ENCODE measurements at places on chromosomes 6 and 20.

GRCh38 chr6:10397756-10398445, 17.0 kb downstream of the TFAP2A start:
- DNase-seq: no peak

- DNase-seq: peak; percentile 55
These were observed 114.8 kb upstream of the CD93 start for GRCh38 chr20:23200914-23201313.

DNA sequence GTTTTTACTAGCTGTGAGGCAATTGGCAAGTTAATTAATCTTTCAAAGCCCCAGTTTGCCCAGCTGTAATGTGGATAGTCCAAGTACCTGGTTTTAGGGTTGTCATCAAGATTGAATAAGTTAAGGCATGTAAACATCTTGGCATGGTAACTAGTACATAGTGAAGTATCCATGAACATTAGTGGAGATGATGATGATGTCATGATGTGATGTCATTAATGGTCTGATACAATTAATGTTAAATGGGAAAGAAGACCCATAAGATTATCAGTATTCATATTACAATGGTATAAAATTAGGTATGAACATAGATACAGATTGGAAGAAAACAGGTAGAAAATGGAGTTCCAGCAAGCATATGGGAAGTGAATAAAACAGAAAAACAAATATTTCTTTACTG, 5.3 kb downstream of the EPB41L1 start:
- no peak for DNase-seq

- no peak for DNase-seq
These were observed 90.6 kb upstream of the MAP3K7 start for GRCh38 chr6:90677440-90677839.

GRCh38 chr6:29941916-29942274, 437 bp upstream of the HLA-A start:
- DNase-seq: no peak

- no peak for DNase-seq
These were observed 134.3 kb upstream of the PMEPA1 start for GRCh38 chr20:57843941-57844625.

GRCh38 chr20:43244647-43245046, 54.9 kb upstream of the PTPRT start:
- no peak for DNase-seq

- no peak for DNase-seq
These were observed 11.4 kb downstream of the MYB start for GRCh38 chr6:135192256-135193174.

DNA sequence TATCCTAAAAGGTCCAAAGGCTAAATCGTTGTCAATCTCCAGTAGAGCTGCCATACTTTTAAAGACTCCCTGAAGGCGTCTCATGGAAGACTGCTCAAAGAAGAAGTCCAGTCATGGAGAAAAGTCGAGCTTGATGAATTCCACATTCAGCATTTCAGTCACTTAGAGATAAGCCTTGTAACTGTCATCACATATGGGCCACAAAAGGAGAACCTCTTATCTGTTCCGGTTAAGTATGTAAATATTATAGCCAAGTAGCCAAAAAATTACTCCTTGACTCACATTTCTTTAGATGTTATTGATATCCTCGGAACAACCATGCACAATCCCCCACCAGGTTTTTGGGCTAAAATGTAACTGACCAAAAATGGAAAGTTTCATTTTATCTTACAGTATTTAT, 9.8 kb upstream of the CNKSR3 start:
- no peak for DNase-seq

- no peak for DNase-seq
These were observed 4.3 kb downstream of the ATP5F1E start for GRCh38 chr20:59027741-59028320.

DNA sequence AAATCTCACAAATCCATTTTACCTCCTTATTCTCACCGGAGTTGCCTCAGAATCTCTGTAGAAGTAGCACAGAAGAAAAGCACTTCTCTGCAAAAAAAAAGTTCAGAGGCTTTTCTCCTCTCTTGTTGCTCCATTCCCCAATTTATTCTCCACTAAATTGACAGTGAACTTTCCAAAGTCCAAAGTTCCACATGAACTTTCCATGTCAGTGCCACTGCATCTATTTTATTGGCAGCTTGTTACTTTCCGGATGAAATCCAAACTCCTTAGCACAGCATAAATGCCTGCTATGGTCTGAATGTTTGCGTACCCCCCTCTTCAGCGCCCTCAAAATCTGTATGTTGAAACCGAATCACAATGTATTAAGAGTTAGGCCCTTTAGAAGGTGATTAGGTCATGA, 77.0 kb upstream of the MAP7 start:
- no peak for DNase-seq

- no peak for DNase-seq
These were observed 145.4 kb downstream of the UST start for GRCh38 chr6:148892247-148892646.

DNA sequence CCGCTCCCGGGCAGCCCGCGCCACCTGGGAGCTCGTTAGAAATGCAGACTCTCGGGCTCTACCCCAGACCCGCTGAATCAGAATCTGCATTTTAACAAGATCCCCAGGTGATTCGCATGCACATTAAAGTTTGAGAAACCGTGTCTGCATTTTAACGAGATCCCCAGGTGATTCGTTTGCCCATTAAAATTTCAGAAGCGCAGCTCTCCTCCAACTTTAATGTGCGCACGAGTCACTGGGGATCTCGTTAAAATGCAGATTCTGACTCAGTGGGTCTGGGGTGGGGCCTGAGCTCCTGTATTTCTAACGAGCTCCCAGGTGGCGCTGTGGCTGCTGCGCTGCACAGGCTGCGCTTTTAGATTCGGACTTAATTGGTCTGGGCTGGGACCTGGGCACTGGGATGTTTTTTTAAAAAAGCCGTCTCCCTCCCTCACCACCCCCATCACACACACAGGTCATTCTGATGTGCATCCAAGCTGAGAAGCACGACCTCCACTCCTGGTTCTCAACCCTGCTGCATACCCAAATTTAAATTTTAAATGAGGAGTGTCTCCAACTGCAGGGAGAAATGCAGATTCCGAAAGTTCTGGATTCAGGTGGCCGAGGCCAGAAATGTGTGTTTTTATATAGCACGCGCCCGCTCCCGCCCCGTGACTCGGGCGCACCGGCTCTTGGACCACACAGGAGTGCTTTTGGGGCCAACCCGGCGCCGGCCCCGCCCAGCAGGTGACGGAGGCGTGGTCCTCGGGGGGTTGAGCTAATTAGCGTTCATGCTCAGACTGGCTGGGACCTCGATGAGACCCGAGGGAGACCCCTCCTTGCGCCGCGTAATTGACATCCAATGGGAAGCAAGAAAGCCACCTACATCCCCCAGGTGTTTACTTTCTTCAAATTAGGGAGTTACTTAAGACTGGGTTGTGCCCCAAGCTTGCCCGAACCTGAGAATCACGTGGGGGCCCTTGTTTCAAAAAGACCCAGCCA, 85.8 kb downstream of the ZFP64 start:
- no peak for DNase-seq

DNA sequence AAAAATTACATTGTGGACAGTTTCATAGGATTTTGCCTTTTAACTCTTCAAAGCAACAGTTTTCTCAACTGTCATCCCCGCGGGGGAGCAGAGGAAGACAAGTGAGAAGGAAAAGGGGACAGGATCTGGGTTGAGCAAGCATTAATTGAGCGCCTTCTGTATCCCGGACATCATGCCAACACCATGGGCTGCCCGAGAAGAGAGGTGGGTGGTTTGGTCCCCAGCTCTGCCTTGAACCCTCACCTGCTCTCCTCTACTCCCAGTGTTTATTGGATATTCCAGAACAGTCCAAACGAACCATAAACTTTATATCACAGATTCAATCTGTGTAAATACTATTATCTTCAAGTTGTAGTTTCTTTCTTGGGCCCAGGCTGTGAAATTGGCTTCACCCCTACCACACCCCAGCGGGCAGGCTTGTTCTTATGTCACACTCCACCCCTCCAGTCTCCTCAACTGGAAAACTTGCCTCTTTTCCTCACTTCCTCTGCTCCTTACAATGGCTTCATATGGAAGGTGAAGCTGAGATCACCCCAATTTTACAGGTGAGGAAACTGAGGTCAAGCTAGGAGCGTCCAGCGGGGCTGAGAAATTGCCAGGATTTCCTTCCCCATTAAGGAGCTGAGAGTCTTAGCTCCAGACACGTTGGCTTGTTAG, 6.0 kb downstream of the PCK1 start:
- DNase-seq: no peak

- DNase-seq: no peak
These were observed 9.2 kb upstream of the SIRPD start for GRCh38 chr20:1566701-1567100.

DNA sequence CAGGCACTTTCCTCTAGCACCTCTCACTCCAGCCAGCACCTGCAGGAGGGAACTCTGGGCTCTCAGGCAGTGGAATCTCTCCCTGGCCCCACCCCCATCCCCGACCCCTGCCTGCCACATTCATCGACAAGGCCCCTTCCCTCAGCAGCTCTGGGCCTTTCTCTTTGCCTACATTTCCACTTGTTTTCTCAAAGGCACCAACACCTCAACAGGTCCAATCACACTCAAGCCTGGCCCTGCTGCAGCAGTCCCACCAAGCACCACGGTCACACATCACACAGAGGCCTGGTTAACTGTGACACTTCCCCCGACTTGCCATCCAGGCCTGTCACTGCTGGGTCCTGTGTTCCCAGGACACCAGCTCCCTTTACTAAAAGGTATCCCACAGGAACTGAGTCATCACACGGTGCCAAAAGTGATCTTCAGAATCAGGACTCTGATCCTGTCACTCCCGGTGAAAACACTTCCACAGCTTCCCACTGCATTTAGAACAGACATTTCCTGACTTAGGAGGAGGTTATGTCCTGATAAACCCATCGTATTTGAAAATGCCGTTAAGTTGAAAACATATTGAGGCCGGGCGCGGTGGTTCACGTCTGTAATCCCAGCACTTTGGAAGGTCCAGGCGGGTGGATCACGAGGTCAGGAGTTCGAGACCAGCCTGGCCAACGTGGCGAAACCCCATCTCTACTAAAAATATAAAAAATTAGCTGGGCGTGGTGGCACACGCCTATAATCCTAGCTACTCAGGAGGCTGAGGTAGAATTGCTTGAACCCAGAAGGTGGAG, 54.9 kb downstream of the MYH7B start:
- no peak for DNase-seq

DNA sequence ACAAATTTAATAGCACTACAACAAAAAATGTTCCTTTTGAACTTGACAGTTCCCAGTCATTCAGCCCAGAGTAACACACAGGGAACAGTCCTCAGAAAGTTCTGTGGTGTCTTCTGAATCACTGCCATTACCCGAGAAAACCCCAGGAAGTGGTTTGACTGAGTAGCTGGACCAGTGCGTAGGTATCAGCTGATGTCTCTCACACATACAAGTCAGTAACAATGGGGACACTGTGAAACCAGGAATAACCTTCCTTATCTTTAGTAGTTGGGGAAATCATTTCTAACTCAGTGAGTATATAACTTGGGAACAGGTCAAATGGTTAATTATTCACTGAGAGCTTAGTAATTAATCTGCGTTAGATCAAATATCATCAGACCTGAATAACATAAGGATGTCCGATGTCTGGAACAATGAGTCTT, 73.1 kb downstream of the HIVEP2 start:
- no peak for DNase-seq

GRCh38 chr6:6390849-6391602, 70.6 kb upstream of the F13A1 start:
- DNase-seq: no peak

DNA sequence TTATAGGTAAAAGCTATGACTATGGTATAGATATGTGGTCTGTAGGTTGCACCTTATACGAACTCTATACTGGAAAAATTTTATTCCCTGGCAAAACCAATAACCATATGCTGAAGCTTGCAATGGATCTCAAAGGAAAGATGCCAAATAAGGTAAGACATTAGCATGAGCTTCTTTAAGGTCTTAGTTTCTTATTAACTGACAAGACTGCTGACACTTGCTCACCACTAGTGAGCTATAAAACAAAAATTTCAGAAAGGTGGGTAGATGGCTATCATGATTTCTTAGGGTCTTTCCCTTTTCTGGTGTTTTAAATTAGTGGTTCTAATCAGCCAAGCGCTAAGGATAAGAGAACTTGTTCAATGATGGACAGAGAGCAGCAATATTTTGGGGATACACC, 21.9 kb downstream of the FAM217A start:
- DNase-seq: no peak

GRCh38 chr6:88184921-88185320, 18.8 kb upstream of the CNR1 start:
- no peak for DNase-seq

- peak; percentile 65 for DNase-seq
These were observed 8.1 kb upstream of the ZBP1 start for GRCh38 chr20:57628047-57628961.

DNA sequence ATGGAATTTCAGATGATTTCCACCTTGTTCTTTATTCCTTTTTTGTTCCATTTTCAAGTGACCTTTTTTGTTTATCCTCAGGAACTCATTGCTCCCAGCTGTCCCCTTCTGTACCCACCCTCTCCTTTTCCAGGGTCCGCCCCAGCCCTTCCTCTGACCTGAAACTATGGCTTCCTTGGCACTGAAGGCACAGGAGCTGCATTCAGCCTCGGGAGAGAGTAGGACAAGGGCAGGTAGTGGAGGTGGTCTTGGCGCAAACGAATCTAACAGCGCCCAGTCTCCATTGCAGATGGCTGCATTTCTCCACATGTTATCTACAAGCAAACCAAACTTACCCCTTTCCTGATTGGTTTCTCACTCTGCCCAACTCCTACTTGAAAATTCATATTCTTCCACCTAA, 8.8 kb upstream of the ULBP2 start:
- DNase-seq: peak; percentile 40

- DNase-seq: no peak
These were observed 4.8 kb upstream of the TRIM40 start for GRCh38 chr6:30130887-30131862.

DNA sequence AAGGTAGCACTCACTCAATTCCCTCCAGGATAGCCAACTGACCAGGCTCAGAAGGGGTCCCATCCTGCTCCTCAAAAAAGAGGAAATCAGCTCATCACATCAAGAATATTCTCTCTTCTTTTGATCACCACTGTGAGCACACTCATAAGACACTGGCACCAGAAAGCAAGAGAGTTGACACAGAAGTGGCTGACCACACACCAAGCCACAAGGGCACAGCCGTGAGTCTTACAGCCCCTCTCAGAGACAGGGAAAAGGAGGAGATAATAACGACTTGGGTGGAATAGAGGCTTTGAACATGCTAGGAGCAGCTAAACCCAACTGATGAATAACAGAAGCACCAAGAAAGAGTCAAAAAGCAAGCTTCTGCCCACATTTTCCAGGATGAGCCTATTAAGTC, 249.1 kb upstream of the PREP start:
- DNase-seq: no peak

DNA sequence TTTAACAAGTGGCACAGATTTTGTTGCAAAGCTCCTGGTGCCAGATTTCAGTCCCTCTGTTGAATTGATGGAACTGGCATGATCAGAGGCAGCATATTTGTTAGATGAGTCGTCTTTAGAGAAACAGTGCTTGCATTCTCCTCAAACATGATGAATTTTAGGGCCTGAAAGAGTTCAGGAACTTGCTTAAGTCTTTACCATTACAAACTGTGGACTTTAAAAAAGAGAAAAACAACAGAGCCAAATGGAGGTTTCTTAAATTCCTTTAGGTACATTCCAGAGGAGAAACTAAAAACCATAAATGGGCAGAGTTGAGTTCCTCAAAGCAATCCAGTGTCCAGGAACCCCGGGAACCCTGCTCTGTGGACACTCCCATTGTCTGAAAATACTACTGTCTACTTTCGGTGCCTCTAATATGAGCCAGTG, 2.5 kb downstream of the GTF2H5 start:
- no peak for DNase-seq

GRCh38 chr20:61510778-61511330, 258.8 kb downstream of the CDH4 start:
- no peak for DNase-seq

All from coronary artery (tissue), 2 donors.